Right renal cortex interstitium (tissue), 3 donors: ENCODE measurements at places on chromosomes 2 and 18.

DNA sequence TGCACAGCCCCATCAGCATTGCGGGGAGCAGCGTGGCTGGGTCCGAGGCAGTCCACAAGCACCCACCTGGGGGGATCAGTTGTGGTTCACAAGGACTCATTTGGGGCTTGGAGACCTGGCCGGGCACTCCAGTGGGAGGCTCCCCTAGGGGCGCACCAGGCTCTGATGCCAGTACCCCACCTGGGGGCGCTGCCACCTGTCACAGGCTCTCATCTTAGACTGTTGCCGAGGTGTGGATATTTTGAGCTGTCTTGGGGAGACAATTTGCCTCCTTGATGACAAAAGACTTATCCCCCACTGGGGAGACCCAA lies 3.0 kb downstream of the ADRA2B start:
- no peak for DNase-seq

DNA sequence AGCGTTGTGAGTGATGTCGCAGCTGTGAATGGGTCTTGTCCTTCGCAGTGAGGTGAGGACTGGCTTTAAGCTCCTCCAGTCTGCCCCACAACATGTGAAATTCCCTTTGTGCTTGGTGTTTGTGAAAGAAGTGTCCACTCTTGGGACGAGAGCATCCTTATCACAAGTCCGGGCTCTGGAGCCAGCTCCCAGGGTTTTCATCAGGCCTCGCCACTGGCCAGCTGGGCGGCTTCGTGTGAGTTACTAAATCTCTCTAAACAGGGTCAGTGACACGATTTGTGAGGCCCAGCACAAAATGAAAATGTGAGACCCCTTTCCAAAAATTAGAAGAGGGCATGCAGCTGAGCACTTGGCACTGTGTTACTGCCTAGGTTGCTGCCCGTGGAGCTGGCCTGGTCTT lies 115.9 kb downstream of the VAPA start:
- DNase-seq: no peak

- no peak for DNase-seq
These were observed 562.0 kb downstream of the NR4A2 start for GRCh38 chr2:155770516-155770915.

DNA sequence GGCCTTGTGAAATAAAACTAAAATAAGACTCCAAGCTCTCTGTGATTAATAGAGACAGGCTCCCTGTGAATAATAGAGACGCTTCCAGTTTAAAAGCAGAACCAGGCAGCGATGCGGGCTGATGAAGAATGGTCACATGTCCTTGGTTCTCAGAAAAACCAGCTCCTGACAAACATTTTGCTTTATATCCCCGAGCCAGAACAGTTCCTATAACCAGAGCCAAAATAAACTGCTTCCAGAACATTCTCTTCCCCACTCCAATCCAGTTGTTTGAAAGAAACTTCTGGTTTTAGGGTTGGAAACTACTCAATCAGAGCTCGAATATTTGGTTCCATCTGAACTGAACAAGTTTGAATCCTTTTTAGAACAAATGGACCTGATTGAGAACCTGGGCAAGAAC lies 213.7 kb downstream of the TSN start:
- no peak for DNase-seq
